ENCODE measurements at places on chromosomes 6 and 20.

DNA sequence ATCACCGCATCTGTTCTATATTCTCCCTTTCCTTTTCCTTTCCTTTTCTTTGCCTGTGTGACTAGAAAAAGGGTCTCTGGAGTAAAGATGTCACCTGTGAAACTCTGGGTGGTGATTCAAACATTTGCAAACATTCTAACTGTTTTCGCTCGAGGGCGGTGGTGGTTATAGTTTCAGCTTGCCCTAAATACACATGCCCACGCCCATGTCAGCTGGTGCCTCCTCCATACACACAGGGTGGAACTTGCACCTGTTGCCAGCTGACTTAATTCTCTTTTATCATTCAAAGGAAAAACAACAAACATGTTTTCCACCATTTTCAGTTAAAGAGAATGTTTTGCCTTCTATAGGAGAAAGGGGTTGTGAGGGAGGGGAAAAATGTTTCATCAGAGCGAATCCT is 381.9 kb upstream of the ARID1B start:
- DNase-seq, result no peak

GRCh38 chr6:161482517-161482858 is 208.6 kb upstream of the AGPAT4 start:
- DNase-seq, result no peak

DNA sequence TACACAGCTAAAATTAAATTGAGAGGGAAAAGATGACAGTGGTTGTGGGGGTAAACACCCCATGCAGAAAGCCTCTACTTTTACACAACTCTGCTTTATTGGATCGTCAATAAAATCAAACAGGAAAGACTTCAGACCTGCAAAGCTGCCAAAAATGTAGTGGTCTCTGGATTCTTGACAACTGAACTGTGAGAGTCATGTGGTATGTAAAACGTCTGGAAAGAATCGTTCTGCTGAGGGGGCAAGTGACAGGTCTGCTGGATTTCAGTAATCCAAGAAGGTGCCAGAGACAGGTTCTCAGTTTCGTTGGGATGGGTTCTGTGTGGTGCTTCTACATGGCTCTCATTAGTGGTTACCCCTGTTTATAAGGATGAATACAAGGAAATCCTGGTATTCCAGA is 63.3 kb downstream of the TSPYL4 start:
- no peak for DNase-seq

DNA sequence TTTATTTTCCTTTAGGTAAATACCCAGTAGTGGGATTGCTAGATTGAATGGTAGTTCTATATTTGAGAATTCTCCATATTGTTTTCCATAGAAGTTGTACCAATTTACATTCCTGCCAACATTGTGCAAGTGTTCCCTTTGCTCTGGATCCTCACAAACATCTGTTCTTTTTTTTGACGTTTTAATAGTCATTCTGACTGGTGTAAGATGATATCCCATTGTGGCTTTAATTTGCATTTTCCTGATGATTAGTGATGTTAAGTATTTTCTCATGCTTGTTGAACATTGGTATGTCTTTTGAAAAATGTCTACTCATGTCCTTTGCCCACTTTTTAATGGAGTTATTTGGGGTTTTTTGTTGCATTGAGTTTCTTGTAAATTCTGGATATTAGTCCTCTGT is 85.6 kb downstream of the UBE3D start:
- no peak for DNase-seq
